Cerebellar nuclear complex (tissue), 1 donor: ENCODE measurements at places on chromosomes 16 and 17.

- no peak for DNase-seq
Measured at GRCh38 chr17:49980703-49981197, 11.8 kb downstream of the DLX4 start.

DNA sequence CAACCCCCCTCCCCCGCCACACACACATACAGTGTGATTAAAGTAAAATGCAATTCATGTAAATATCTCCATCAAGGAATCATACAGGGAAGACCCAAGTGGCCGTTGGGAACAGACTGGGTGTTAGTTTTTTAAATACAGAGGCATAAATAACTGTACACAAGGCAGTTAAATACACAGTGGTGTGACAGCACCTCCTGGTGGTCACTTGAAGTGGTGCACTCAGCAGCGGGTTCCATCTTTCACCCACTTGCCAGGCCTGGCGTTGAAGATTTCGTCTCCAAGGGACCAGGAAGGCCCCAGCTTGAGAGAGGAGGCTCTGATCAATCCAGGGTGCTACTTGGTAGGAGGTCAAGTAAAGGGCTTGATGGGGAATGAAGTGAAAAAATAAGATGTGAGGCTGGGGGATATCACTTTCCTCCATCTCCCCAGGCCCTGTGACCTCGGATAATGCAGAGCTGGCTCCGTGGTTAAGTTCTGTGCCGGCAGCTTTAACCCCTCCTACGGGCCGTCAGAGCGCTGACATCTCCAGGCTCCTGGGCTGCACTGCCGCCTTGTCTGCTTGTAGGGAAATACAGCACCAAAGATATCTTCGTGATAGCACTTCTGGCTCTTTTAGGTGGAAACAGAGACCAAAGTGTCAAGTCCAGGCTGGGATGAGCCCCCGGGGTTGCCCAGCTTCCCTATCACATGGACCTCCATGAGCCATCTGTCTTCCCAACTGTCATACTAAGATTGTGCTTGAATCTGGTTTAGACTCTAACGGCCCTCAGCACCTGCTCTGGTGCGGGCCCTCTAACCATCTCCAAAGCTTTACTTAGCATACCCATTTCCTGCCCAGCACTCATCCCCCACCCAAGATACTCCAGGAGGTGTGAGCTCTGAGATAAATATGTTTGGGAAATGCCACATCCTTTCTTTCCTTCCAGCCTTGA, 20.7 kb downstream of the LGALS9 start:
- no peak for DNase-seq

DNA sequence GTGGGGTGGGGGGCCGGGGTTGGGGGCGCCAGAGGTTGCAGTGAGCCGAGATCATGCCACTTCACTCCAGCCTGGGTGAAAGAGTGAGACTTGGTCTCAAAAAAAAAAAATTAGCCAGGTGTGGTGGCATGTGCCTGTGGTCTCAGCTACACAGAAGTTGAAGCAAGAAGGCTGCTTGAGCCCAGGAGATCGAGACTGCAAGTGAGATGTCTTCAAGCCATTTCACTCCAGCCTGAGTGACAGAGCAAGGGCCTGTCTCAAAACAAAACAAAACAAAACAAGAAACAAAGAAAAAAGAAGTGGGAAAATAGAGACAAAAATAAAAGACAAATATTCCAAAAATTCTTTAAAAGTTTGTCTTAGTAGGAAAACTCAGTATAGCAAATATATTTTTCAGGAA, 135.1 kb upstream of the CORO6 start:
- DNase-seq, result no peak

GRCh38 chr16:83045790-83046189, 419.0 kb downstream of the CDH13 start:
- DNase-seq, result peak; percentile 70

- no peak for DNase-seq
Measured at GRCh38 chr17:7548585-7549400, at the start of gene TNFSF12. TSS of gene TNFSF12 (plus strand) at chr17:7549058. CDS start at chr17:7549154, 96 bp downstream.

DNA sequence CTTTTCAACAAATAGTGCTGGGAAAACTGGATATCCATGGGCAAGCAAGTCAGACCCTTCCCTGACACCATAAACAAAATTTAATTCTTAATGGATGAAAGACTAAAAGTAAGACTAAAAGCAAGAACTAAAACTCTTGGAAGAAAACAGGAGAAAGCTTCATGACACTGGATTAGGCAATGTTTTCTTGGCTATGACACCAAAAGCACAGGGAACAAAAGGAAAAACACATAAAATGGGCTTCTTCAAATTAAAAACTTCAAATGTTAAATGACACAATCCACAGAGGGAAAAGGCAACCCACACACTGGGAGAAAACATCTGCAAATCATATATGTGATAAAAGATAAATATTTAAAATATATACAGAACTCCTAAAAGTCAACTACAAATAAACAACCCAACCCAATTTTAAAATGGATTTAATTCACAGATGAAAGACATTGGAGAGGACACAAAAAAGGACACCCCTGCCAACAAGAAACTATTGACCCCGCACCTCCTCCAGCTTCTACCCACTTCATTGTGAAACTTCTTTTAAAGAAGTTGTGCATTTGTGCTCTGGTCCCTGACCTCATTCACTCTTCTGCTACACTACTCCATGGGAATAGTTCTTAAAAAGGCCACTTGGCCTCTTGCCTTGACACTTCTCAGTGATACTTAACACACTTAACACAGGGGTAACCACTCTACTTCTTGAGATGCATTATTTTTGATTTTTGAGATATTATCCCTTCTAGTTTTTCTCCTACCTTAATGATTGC, 80.3 kb downstream of the TRIM37 start:
- no peak for DNase-seq

GRCh38 chr17:5600041-5600440, 15.7 kb upstream of the NLRP1 start:
- DNase-seq, result no peak

- DNase-seq, result no peak
Measured at GRCh38 chr17:56358651-56359050, 205.4 kb downstream of the ANKFN1 start.

GRCh38 chr17:32523827-32524552, 37.2 kb downstream of the CDK5R1 start:
- DNase-seq, result no peak

- peak; percentile 31 for DNase-seq
Measured at GRCh38 chr17:57657211-57657610, 87.9 kb downstream of the CCDC182 start.

- no peak for DNase-seq
Measured at GRCh38 chr17:53818929-53819328, 3.8 kb upstream of the KIF2B start.

- no peak for DNase-seq
Measured at GRCh38 chr16:719815-720446, 1.0 kb upstream of the ANTKMT start.

- DNase-seq, result no peak
Measured at GRCh38 chr17:72725433-72726068, 366.9 kb downstream of the SLC39A11 start.

DNA sequence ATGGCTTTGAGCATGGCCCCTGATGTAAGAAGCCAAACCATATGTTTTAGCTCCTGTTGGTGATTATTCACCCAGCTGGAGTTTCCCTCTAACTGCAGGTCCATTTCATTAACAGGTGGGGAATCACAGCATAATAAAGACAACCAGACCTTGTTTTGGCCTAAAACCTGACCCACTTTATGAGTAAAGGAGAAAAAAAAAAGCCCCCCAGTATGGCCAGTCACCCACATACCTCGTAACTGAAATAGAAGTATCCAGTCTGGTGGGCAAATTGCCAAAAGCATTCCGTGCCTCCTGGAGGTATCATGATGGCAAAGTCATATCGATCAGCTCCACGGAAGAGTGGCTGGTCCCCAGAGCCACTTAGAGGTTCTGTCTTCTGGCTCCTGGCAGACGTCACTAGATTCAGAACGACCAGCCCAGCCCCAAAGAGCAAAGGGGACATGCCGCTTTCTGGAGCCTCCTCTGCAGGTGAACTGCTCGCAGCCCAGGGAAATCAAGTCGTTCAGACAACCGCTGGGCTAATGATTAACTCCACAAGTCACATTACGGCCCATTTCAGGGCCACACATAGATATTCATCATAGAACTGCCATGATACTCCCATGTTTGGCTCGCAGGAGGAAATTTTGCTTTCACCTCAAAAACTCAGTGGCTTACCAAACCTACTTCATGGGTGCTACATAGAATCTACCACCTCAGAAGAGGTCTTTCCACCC, at the start of gene TMED6:
TMED6 (minus strand) TSS at position 478 of the 719 bp plus-strand sequence; CDS start at position 445, 33 bp downstream.
- no peak for DNase-seq

- no peak for DNase-seq
Measured at GRCh38 chr16:53636978-53637377, 66.7 kb downstream of the RPGRIP1L start.

GRCh38 chr16:57475711-57476339, 10.5 kb downstream of the DOK4 start:
- DNase-seq, result no peak

GRCh38 chr17:69874175-69874670, 200.8 kb upstream of the KCNJ16 start:
- DNase-seq, result no peak

DNA sequence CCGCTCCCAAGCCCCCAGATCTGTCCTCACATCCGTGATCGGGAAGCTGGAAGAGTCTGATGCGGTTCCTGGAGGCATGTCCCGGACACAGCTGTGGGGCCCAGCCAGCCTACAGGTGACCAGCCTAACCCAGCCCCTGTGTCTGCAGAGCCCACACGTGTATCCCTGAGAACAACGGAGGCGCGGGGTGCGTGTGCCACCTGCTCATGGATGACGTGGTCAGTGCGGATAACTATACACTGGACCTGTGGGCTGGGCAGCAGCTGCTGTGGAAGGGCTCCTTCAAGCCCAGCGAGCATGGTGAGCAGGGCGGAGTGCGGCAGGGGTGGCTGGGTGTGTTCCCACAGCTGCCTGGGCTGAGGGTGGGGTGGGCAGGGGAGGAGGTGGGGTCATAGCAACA, 30.9 kb downstream of the IL4R start:
- no peak for DNase-seq

GRCh38 chr17:65017207-65017774, 39.2 kb downstream of the GNA13 start:
- DNase-seq, result no peak

- DNase-seq, result no peak
Measured at GRCh38 chr17:20170085-20170484, 160.9 kb downstream of the SPECC1 start.

DNA sequence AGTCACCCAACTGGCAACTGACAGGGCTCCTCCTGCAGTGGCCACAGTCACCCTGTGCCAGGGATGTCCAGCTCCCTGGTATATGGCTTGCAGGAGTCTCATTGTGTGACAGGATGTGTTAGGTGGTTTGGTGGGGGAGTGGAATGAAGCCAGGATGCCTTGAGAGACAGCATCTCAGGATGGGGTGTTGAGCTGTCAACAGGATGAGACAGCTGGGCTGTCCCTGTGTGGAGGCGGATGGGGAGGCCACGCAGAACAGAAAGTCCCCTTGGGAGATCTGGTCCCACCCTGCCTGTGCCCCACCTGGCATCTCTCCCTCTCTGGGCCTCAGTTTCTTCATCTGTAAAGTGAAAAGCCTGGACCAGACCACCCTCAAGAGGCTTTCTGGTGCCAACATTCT, 9.5 kb upstream of the ZNF469 start:
- no peak for DNase-seq

DNA sequence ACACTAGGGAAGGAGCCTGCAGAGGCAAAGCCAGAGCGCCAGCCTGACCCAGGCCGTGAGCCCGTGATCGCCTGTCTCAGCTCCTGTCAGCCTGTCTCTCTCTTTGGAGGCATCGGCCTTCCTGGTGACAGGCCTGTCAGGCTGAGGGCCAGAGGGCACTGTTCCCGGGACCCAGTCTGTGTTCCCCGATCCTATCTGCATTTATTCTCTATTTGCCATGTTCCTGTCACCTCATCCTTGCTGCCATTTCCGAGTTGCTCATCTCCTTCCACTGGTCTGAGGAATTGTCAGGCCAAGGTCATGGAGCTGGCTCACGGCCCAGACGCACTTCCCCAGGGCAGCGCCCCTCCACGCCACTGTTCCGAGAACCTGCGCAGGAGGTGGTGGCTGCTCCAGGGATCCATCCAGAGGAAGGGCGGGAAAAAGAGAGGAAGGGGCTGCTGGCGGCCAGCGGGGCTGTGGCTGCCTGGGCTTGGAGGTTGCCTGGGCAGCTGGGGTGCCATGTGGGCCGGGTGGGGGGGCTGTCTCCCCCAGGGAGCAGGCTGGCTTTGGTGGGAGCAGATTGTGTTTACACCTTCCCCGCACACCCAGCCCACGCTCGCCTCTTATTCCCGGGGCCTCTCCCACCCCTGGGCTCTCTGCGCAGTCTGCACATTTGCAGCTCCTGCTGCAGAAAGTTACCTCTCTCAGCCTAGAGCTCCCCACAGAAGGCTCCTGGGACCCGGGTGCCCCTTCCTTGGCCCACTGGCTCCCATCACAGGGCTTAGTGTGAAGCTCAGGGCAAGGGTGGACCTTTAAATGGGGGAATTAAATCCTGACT, 4.9 kb downstream of the PRCD start:
- no peak for DNase-seq

- no peak for DNase-seq
Measured at GRCh38 chr17:68587026-68587425, 14.1 kb downstream of the FAM20A start.

DNA sequence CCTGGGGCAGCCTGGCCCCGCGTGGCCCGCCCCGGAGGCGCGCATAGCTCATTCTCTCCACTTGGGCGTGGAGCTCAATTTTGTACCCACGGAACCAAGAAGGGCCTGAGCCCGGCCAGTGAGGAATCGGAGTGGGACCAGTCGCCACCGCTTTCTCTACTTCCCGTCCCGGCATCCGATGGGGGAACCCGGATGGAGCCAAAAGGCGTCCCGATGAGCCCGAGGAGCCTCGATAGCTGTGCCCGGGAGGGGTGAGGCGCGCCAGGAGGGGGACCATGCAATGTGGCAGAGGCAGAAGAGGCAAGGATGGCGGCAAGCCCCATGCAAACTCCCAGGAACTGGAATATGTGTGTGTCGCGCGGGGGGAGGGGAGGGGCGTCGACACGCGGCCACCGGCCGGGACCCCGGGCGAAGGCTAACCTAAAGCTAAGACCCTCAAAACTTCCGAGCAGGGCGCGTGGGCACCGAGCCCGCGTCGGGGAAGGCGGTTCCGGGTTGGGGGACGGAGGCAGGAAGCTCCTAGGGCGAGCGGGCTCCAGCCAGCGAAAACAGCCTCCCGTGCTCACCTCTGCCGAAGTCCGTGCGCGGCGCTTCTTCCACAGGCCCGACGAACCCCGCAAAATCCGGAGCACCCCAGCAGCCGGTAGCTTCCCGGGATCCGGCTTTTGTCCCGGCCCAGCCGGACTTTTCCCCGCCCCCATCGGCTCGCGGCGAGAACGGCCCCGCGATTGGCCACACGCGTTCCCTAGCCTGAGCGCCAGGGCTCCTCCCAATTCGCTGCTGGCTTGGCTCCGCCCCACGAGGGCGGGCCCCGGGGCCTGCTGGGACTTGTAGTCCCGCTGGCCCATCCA, at the start of gene ACLY:
ACLY (minus strand) TSS at position 638 of the 851 bp plus-strand sequence. CDS start 5,078 bp downstream, outside the sequence.
- peak; percentile 70 for DNase-seq

- no peak for DNase-seq
Measured at GRCh38 chr17:58318065-58318481, 10.5 kb downstream of the TSPOAP1 start.

DNA sequence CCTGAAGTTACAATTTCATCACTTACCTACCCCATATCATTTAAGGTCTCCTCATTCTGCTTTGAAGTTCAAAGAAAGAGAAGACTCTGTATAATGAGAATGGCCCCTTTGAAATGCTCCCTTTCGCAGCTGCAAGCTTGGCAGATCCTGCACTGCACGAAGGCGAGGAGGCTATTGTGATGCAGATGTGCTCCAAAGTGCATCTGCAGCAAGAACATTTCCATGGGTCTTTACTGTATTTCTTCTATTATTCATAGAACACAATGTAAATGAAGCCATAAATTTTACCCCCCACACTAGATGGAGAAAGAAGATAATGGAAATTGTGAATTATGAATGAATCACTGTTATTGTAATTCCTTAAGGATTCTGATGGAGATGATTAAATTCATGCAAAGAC, 178.7 kb downstream of the CHD9NB start:
- DNase-seq, result no peak

GRCh38 chr17:74960570-74961342, 11.8 kb downstream of the HID1 start:
- DNase-seq, result no peak
